ENCODE measurements at places on chromosomes 3 and 15.

DNA sequence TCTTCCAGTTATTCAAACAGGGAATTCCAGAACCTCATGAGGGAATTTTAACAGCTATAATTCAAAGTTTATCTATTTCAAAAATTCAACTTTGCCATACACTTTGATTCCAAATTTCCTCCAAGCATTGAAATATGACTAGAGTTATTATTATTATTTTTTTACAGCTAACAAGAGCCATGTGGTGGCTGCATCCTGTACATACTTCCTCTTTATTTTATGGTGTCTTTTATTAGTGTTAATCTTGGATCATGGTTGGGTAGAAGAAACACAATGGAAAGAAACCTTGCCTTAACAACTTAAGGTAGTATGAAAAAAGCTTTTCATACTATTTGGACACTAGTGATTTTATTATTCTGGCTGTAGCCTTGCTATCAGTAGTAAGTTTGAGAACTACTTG lies 52.7 kb downstream of the TFG start:
- DNase-seq, result no peak

GRCh38 chr3:138340511-138340910 lies 7.9 kb upstream of the MRAS start:
- DNase-seq, result no peak

DNA sequence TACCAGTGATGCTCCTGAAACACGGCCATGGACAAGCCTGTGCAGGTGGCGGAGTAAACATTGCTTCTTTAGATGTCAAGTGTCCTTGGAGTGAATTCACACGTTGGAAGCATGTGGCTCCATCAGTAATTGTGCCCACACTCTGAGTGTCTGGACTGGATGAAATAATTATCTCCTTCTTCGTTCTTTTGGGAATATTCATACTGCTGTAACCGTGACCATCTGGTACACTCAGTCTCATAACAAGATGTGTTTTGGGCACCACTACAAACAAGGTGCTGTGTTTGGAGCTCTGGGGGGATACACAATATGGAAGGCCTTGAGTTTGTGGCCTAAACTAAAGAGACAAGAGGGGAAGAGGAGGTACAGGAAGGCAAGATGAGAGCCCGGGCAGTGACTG lies 165.6 kb downstream of the APBA2 start:
- DNase-seq, result no peak

GRCh38 chr3:190435618-190436017 lies 14.1 kb downstream of the TMEM207 start:
- DNase-seq, result no peak

DNA sequence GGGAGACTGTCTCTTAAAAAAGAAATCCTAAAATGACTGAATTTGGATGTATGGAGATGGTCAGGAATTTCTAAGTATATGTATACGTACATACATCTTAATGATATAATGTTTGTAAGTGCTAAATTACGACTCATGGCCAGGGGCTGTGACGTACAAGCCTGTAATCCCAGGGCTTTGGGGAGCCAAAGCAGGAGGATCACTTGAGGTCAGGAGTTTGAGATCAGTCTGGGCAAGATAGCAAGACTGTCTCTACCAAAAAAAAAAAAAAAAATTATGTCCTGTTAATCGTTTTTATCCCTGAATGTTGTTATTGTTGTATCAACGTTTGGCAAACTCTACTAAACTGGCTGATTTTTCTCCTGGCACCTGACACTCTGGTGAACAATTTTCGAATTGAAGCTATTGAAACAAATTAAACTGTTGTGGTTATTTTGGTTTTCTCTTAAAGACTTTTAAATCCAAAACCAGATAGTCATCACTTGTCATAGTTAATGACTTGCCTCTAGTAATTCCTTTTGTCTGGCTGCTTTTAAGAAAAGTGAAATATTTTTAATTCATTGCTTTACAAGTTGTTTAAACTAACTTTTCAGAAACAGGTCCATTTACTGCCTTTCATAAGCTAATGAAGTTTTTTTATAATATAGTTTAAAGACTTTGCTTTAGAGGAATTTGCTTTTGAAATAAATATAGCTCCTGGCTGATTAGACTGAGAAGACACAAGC lies 7.0 kb downstream of the MORF4L1 start:
- DNase-seq, result no peak

DNA sequence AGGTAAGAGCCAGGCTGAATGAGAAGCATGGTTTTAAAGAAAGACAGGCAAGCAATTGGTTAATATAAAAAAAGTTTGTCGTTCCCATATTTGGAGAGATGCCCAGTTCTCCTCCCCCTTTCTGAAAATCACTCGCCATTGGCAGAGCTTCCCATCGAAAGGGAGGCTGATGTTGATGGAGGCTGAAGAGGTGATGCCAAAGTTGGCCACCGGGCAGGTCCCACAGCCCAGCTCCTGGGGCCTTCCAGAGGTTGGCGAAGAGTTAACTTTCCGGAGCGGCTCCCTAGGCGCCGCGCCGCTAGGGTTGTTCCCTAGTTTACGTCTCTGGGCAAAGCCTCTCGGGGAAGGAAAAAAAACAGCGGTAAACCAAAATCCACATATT lies 793 bp downstream of the PCOLCE2 start:
- no peak for DNase-seq

- DNase-seq, result peak; percentile 37
These were observed 675 bp downstream of the BRPF1 start for GRCh38 chr3:9732080-9732739.

DNA sequence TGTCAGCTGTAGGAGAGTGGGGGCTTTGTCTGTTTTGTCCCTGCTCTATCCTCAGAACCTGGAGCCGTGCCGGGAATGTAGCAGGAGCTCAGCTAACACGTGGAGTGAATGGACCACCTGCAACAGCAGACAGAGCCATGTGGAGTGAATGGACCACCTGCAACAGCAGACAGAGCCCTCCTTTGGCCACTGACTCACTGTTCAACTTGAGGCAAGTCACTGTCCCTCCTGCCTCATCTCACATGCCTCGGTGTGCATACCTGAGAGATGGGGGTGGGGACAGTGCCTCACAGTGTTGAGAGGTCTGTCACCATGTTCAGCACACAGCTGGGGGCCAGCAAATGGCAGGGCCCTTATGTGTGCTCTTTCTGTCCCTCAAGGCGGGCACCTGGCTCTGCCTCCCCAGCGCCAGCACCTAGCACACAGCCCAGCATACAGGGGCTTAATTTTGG lies 27.9 kb downstream of the FEM1B start:
- DNase-seq, result no peak

DNA sequence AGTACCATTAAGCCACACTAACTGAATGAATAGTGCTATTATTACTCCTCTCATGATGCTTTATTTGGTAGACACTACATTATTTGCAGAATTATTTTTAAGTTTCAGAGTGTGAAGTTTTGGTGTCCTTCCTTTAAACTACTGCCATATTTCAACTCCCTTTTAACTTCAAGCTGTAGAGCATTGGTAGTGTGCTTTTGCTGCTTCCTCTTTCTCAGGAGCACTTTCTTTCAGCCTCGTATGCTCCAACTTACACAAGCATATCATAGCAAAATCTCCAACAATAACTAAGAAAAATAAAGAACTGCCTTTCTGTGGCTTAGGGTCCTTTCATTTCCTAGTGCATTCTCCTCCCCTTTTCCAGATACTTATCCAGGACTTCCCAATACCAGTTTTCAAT lies 476.4 kb upstream of the AGTR1 start:
- DNase-seq, result no peak

GRCh38 chr15:85956532-85957275 lies 123.0 kb upstream of the AGBL1 start:
- no peak for DNase-seq

- no peak for DNase-seq
These were observed 50.5 kb downstream of the POMGNT2 start for GRCh38 chr3:43055393-43055792.

Data from stimulated activated CD4-positive, alpha-beta T cell treated with anti-CD3 and anti-CD28 coated beads, Interleukin-4, amount 100 ng/mL, for 1 hour (primary cell).